Bronchus fibroblast of lung (primary cell): ENCODE measurements at places on chromosomes 11 and 22. TPM values are rescaled to one million over a fixed set of nuclear protein-coding genes. Genes with fewer than 3 reads are reported as not detected.

The CCDC116 gene
- not detected in 2 replicates for total RNA-seq

The LMO2 gene
- total RNA-seq, result 0.30 and 0.84 TPM in 2 replicates

The SLC22A25 gene
- not detected in 2 replicates for total RNA-seq

The DYNC2H1 gene
- total RNA-seq, result 8.1 and 11.1 TPM in 2 replicates

The CSRP3 gene
- total RNA-seq, result not detected in 2 replicates

The MRGPRF gene
- 43.1 and 43.2 TPM in 2 replicates for total RNA-seq

The RASGRP2 gene
- under 0.01 and 0.15 TPM in 2 replicates for total RNA-seq

The OR51V1 gene
- not detected in 2 replicates for total RNA-seq

The SEPTIN3 gene
- under 0.01 and 0.15 TPM in 2 replicates for total RNA-seq

The COPB1 gene
- 140 and 164 TPM in 2 replicates for total RNA-seq

The GAB4 gene
- not detected in 2 replicates for total RNA-seq

The MAPK8IP1 gene
- 8.8 and 11.6 TPM in 2 replicates for total RNA-seq

The BDNF gene
- total RNA-seq, result 7.1 and 8.4 TPM in 2 replicates

The OR8D4 gene
- not detected in 2 replicates for total RNA-seq

The DBX1 gene
- total RNA-seq, result not detected in 2 replicates

The C22orf42 gene
- not detected in 2 replicates for total RNA-seq

The C11orf91 gene
- total RNA-seq, result not detected in 2 replicates

The SPA17 gene
- 25.2 and 33.1 TPM in 2 replicates for total RNA-seq
